ENCODE measurements at places on chromosomes 1 and 21.

GRCh38 chr1:158124034-158124433 lies 56.7 kb upstream of the CD1D start:
- DNase-seq = no peak

DNA sequence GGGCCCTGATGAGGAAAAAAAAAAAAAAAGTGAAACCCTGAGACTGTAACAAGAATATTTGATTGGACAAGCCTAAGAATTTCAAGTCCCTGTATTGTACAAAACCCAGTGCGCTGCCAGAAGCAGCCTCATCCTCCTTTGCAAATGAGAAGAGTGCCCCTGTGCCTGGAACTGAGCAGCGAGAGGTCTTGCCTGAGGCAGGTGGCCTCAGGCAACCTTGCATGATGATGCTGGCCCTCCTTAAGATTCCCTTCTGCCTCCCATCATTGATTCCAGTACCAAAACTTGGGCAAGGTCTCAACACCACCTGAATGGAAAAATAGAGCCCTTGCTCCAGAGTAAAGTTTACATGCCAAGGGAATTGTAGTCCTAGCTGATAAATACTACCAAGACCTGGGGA lies 129.6 kb upstream of the RAB4A start:
- DNase-seq = no peak

DNA sequence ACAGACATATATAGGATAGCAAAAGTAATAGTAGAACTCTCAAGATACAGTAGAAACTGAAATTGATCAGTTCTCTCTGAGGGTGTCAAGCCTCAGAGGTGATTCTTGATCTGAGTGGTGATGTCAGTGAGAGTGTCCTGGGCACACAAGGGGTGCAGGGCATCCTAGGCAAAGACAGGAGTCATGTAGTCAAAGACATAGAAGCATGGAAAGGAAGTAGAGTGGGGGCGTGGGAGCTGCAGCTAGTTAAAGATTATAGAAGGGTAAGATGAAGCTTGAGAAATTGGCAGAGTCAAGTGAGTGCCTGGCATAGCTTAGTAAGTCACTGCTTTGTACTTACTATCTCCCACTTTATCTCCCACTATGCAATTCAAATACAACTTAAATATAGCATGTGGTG lies 22.8 kb downstream of the CDC7 start:
- no peak for DNase-seq

GRCh38 chr1:41382480-41383090 lies 21.4 kb downstream of the FOXO6 start:
- no peak for DNase-seq

DNA sequence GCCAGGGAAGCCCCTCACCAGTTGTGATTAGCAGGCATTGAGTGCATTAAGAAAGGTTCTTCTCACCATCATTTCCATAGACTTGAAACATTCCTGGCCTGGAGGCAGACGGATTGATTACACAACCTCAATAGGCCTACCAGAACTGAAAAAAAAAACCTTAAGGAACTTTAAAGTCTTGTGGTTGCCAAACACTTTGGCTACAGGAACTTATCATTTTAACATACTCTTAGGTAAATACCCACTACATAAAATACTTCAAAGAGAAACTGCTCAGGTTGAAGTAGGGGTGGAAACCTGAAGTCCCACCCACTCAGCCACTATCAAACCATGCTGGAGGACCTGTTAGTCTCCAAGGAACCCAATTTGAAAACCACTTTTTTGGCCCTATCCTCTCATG lies 22.4 kb upstream of the HMGB4 start:
- DNase-seq = no peak

DNA sequence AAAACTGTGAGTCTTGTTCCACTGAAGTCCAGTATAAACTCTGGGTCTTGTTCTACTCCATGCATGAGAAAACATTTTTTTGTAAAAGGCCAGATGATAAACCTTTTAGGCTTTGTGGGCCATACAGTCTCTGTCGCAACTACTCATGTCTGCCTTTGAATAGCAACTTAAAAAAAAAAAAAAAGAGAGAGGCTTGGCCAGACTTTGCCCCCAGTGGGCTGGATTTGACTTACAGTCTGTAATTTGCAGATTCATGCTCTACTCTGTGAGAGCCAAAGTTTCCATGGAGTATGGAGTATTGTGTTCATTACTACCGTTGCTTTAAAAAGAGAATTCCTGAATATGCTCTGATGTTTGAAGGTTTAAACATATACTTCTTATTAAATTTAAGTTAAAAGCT lies 654.9 kb upstream of the PKN2 start:
- DNase-seq = no peak

- DNase-seq = no peak
These were observed 145.7 kb upstream of the TMEM51 start for GRCh38 chr1:15007842-15008241.
